Colonic mucosa (tissue), 4 donors: ENCODE measurements at places on chromosomes 3 and 15. TPM values are rescaled to one million over a fixed set of nuclear protein-coding genes. Genes with fewer than 3 reads are reported as not detected.

The SCAANT1 gene
- total RNA-seq = not detected

DNA sequence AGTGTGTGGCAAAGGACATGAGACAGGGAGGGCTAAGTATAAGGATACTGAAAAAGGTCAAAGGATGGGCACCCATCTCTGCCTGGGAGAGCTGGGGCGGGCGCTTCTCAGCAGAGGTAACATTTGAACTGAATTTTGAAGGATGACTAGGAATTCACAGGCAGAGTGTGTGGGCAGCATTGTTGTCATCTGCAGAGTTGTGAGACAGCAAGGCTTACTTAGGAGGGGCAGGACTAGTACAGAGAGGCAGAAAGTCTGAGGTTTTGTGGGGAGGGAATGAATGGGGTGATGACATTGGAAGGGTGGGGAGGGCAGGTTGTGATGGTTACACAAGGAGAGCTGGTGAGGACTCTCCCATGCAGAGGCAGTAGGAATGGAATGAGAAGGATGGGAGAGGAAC is 84.1 kb upstream of the PRR23C start:
- DNase-seq = no peak
- H3K27me3 ChIP-seq = no peaks in the 10 kb centered on the region
- H3K4me3 ChIP-seq = no peak overlapping the region
- H3K27ac ChIP-seq = no peak overlapping the region
- H3K4me1 ChIP-seq = no peaks in the 10 kb centered on the region

GRCh38 chr3:73556520-73557372 is 68.0 kb downstream of the PDZRN3 start:
- no peaks in the 10 kb centered on the region for H3K27me3 ChIP-seq
- H3K36me3 ChIP-seq = no peaks in the 10 kb centered on the region
- DNase-seq = no peak
- no peaks in the 10 kb centered on the region for H3K4me1 ChIP-seq

DNA sequence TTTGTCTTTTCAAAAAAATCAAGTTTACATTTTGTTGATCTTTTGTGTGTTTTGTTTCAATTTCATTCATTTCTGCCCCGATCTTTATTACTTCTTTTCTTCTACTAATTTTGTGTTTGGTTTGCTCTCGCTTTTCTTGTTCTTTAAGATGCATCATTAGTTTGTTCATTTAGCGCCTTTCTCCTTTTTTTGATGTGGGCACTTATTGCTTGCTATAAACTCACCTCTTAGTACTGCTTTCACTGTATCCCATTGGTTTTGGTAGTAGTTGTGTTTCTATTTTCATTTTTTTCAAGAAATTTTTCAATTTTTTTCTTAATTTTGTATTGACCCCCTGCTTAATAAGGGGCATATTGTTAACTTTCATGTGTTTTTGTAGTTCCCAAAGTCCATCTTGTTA is 34.4 kb downstream of the PRKCI start:
- H3K36me3 ChIP-seq = no peaks in the 10 kb centered on the region
- no peak for DNase-seq
- H3K4me3 ChIP-seq = no peak overlapping the region
- no peaks in the 10 kb centered on the region for H3K4me1 ChIP-seq
